ENCODE measurements at places on chromosomes 3 and 15.

- DNase-seq, result no peak
Measured at GRCh38 chr15:27449941-27450340, 479.0 kb downstream of the GABRG3 start.

DNA sequence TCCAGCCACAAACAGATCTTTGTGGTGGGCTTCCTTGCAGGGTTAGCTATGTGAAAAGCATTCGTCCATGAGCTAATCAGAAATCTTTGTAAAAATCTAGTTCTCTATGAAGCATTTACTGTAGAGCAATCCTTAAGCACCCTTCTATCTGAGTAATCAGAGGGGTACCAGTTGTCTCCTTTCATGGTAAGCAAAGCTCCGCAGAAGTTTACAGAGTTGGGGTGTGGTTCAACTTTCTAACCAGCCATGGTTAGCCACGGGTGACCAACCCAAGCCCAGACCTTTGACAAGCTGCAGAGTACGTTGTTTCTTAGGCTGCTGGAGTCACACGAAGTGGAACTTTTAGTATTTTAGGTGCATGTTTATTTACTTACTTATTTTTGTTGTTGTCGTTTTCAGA is 77.4 kb downstream of the FLNB start:
- no peak for DNase-seq

DNA sequence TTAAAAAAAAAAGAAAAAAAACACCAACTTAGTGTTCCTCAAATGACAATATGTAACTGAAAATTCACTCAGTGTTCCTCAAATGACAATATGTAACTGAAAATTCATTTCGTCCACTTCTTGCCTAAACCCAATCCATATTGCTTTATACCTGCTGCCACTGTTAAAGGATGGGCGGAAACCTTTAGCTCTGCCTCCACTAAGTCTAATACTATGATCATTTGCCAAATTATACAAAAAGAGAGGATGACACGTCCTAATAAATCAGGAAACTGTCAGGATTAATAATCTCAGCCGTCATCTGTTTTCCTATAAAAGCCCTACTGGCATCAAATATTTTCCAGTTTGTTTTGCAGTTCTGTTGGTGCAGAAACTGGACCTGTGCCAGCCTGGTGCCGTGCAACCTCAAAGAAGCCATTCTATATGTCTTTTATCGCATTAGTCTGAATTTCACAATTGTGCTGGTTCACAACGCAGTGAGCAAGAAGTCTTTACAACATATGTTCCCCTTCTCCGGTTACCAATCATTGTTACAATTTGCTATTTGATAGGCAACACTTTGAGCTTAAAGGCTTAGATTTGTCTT is 160.4 kb upstream of the KCNH8 start:
- no peak for DNase-seq

DNA sequence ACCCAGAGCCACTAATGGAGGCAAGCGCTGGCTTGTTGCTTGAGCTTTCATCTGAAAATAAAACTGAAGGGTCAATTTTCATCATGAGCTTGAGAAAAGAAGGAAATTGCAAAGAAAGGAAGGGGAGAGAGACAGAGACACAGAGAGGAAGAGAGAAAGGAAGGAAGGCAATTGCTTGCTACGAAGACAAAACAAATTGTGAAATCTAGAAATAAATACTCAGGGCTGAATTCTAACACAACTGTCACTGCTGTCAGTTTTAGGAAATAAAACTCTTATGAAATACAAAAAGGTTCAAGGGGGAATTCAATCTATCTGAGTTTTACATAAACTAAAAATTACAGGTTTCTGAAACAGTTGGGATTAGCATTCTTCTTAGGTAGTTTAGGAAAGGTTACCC is 36.7 kb downstream of the FOXP1 start:
- DNase-seq, result no peak

DNA sequence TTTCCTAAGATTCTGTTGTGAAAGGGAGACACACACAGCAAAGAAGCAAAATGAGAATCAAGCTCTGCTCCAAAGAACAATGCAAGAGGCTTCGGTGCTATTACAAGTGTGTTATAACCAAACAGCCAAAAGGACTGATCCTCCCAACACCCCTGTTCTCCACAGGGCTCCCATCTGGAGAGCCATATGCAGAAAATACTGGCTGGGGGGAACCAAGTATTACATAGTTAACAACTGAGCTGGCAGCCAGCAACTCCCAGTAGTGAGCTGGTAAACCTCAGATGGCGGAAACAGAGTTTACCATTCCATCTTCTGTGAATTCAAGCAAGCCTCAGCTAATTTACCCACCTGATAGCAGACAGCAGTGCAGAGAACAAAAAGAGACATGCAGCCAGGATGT is 156.4 kb downstream of the NTRK3 start:
- DNase-seq, result no peak

- peak; percentile 47 for DNase-seq
Measured at GRCh38 chr15:70054366-70054765, 43.4 kb downstream of the TLE3 start.

- DNase-seq, result no peak
Measured at GRCh38 chr15:94673801-94674200, 442.4 kb downstream of the MCTP2 start.

- no peak for DNase-seq
Measured at GRCh38 chr3:144921710-144922109, 950.1 kb downstream of the DIPK2A start.

DNA sequence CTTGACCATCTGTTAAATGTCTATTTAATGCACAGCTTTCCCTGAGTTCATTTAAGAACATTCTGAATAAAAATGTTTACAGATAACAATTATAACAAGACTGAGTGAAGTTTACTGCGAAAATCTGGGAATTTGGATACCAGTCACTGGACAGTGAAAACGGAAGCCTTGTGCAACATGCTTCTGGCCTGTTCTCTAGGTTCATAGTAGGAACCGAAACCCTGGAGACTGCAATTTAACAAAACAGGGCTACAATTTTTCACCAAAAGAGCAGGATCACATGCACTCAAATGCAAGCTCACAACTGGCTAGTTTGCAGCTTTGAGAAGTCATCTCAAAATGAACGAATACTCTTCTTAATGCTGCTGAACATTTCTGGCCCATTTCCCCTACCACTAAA is 435.9 kb downstream of the NR2F2 start:
- no peak for DNase-seq

DNA sequence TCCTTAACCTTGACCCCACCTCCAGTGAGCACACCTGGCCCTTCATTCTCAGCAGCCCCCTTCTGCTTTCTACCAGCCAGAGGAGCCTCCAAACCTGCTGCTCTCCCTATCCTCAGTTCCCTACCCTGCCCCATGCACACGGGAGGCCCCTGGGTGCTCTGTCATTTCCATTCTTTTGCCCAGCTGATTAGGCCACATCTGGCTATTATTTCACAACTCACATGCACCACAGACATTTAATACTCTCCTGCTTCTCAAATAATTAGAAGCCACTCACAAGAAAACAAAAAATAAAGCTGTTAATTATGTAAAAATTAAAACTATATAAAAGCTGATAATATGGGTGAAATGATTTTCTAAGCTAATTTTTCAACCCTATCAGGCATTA is 50.7 kb downstream of the MYLK start:
- no peak for DNase-seq

DNA sequence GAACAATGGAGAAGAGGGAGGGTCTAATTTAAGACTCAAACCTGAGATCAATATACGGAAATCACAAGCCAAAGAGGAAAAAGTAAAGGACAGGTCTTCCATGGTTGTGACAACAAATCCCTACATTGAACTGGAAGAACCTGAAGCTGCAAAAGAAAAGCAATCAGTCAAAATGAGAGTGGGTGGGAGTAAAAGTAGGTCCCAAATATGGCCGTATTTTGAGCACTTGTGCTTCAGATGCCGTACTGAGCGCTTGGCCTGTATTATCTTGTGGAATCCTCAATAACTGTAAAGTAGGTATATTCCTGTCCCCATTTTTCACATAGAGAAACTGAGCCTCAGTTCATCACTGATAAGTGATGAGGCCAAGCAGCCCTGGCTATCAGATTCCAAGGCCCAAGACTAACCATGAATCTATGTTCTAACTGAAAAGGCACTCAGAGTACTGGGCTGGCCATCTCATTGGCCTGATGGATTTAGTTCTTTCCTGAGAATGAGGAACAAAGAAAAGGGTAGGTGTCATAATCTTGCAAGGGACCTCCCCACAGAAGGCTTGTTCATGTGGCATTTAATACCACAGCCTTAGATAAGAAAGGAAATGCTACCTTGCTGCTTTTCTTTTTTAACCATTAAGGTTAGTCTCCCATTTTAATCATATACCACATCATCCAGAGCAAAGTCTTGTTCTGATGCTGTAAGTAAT is 52.5 kb downstream of the LRRN1 start:
- DNase-seq, result no peak

- DNase-seq, result peak; percentile 43
Measured at GRCh38 chr3:194584320-194584776, 48.9 kb downstream of the TMEM44 start.

Measured in H7 (cell line).